ENCODE measurements at places on chromosomes 11 and 22. TPM values are rescaled to one million over a fixed set of nuclear protein-coding genes. Genes with fewer than 3 reads are reported as not detected.
A peak's percentile ranks its signal among the peaks of the same experiment; 100 is the strongest.

DNA sequence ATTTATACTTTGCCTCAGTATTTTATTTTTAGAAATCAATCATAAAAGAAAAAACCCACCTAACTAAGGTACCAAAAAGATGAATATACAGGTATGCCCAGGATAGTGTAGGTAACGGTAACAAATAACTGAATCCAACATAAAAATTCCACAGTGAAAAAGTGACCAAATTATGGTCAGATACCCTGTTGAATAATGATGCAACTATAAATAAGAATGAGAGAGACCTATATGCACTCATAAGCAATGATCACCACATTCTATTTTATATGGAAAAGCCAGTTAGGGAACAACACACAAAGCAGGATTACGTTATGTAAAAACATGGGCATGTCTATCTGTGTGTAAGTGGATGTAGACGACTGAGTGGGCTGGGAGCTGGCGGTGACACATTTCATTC lies 7.0 kb upstream of the ZNF74 start:
- no peak for DNase-seq

DNA sequence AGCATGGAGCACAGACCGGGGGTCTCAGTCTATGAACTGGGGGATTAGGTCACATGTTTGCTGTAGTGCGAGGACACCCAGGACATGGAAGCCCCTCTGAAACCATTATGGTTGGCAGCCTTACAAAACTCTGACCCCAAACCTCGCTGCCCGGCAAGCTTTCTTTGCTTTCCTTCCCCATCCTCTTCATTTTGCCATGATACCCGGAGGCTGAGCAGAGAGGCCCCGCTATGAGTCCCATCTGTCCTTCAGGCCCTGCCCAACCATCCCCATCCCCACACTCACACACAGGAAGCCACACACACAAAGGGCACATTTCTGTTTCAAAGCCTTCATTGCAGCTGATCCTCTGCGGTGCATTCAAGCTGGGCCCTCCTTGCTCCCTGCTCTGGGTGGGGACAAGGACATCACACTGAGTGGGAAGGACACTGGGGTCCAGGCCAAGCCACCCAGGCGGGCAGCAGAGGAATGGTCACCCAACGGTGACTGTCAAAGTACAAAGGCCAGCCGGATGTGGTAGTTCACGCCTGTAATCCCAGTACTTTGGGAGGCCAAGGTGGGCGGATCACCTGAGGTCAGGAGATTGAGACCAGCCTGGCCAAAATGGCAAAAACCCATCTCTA lies 176.5 kb downstream of the CTTN start:
- no peak for DNase-seq

Gene ZNF280B
- 1.9 TPM for total RNA-seq

Gene DEFB131B
- total RNA-seq, result not detected

DNA sequence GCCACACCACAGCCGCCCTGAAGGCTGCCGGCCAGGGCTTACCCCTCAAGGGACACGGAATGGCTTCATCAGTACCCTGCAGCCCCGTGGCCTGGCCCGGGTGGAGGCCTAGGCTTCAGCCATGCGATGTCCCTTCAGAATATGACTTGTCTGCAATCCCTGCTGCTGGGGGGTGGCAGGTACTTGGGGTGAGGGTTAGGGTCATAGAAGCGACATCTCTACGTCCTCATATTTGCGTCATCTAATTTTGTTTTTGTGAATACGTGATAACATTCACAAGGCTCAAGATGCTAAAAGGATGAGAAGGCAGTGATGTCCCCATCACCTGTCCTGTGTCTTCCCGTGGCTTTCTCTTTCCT lies 6.4 kb downstream of the CCND1 start:
- no peak for DNase-seq

Gene OOSP2
- not detected for total RNA-seq

- DNase-seq, result no peak
Measured at GRCh38 chr22:19843857-19844376, 10.8 kb downstream of the GNB1L start.

Gene HOATZ
- total RNA-seq, result not detected

DNA sequence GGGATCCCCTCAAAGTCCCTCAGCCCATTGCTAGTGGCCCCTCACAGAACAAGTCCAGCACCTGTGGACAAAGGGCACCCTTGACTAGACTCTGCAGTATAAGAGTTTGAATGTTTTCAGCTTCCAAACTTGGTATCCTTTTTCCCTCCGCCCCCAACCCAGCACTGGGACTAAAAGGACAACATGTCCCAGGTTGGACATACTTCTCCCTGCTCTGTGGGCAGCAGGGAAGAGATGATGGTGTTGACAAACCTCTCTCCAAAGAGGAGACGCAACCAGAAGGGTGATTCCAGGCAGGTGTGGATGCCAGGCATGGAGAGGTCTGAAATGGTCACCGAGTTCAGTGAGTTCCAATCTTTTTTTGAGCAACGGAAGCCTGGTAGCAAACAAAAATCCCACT lies 4.5 kb upstream of the MYOD1 start:
- no peak for DNase-seq

DNA sequence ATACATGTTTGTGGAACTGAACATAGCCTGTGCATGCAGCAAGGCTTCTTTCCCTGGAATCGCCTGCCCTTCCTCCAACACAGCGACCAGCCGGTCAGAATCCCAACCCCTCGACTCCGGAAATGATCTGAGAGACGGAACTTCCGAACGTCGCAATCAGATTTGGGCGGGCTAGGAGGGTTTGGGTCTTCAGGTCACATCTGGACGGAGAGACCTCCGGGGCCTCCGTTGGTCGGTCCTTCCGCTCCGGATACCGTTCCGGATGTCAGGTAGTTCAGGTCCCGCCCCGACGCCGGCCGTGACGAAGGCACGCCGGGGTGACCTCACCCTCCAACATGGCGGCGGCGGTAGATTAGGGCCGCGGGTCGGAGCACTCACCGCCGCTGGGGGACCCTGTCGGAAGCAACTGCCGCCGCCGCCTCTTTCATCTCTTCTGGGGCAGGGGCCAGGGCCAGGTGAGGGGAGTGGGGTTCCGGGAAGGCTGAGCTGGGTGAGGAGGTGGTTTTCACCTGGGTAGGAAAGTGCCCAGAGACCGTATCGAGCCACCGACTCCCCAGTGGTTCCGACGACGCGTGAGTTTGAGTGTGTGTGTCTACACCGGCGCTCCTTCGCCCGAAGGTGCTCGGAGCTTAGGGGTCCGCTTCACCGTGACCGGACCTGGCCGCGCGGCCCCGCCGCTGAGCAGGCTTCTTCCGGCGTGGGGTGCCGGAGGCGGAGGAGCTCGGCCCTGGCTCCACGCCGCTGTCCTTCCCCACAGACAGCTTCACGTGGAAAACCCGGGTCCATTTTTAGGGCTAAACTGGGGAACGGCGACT lies at the start of gene BCL2L13:
Gene BCL2L13, plus strand, starts transcription at position 326 of the 815 bp plus-strand sequence. CDS start 16,955 bp downstream, outside the sequence.
- peak; percentile 85 for DNase-seq

GRCh38 chr11:67284811-67285540 lies 4.1 kb upstream of the ANKRD13D start:
- no peak for DNase-seq

- no peak for DNase-seq
Measured at GRCh38 chr22:17243524-17243923, 24.3 kb upstream of the ADA2 start.

DNA sequence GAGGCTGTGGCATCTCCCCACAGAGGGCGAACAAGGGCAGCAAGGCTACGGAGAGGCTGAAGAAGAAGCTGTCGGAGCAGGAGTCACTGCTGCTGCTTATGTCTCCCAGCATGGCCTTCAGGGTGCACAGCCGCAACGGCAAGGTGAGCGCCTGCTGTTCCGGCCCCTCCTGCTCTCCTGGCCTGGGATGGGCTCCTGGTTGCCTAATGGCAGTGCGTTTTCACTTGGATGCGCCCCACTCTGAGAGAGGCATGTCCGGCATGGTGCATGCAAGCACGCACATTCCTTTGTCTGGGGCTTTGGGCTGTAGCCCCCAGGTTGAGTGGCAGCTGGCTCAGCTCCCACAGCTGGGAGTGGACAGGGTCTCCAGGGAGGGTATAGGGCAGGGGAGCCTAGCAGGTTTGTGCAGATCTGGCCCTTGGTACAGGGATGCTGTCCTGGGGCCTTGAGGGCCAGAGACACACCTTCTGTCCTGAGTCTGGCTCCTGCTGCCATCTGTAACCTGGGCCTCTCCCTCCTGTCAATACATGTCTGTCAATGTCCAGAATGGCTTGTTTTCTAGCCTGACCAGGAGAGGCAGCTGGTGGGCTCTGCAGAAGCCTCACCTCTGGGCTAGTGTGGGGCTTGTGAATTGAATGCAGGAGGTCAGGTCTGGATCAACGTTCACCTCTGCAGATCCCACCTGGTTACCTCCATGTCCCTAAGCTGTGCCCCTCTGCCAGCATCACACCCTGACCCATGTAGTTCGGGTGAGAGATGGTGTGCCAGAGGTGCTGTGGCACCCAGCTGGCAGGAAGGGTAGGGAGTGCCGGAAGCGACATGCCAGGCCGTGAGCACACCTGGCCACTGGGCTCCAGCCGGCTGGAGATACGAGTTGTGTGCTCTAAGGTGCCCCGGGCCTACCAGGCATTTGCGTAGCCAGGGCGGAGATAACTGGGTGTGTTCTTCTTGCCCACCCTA lies 107.1 kb downstream of the BCR start:
- no peak for DNase-seq

GRCh38 chr11:75313513-75314272 lies 37.8 kb downstream of the ARRB1 start:
- peak; percentile 26 for DNase-seq

GRCh38 chr22:19466126-19466716 lies 12.8 kb downstream of the UFD1 start:
- DNase-seq, result no peak

Gene POLR2F
- total RNA-seq, result 37.9 TPM

GRCh38 chr11:2376751-2377451 lies at the start of gene CD81:
Gene CD81, plus strand, starts transcription at chr11:2377310. Its CDS starts 240 bp downstream, at chr11:2377550.
- no peak for DNase-seq

DNA sequence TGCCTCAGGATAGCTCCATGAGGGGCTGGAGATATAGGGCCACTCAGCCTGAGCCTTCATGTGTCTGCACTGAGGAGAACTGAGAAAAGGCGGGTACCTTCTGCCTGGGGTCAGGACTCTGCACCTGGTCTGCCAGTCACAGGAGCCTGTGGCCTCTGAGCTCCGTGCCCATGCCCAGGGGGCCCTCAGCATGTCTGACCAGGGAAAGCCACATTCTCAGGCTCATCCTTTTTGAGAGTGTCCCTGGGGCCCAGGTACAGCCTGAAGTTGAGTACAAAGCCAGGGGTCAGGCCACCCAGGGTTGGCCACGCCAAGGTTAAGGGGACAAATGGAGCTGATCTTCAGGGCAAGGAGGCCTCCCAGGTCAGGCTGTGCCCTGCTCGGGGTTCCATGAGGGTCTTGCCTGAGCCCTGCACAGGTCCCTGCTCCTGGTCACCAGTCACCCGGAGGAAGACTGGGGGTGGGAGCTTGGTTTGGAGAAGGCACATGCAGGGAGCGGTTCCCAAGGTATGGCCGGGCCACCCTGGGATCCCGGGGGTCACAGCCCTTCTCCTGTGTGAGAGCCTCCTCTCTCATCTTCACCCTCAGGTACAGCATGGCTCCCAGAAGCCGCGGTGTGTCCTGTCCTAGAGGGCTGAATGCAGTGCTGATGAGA lies 6.0 kb downstream of the DENND6B start:
- no peak for DNase-seq

DNA sequence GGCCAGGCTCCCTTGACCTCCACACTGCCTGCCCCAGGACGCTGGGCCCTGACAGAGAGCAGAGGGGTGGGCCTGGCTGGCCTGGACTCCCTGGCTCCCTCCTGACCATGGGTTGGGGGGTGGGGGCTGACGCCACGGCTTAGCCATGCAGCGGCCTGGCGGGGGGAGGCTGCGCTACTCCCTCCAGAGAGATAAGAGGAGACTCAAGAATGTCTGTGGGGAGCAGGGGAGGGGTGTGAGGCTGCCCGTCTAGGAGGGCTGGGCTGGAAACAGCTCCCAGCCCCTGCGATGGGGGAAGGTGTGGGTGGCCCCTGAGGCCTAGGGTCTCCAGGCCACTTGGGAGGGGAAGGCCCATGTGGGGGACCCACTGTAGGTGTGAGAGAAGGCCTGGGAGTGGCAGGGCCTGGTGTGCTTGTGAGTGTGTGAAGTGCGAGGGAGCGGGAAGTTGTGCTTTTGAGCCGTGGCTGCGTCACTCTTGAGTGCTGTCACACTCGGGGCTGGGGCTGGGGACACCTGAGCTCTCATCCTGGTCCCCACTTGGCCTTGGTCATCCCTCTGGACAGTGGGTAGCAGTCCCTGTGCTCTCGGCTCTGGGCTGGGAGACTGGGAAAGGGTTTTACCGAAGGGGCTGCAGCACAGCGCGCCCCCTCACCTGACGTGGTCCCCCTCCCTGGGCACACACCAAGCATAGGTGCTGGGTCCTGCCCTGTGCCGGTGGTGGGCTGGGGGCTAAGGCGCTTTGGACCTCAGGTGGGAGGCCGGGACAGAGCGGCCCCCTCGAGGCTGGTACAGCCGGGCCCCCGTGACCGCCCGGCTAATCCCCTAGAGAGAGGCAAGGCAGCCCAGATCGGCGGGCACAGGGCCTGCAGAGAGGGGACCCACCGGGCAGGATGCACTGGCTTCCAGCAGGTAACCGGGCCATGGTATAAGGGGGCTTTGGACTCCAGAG lies 2.4 kb downstream of the MYRF start:
- no peak for DNase-seq

Gene UBTFL1
- not detected for total RNA-seq

DNA sequence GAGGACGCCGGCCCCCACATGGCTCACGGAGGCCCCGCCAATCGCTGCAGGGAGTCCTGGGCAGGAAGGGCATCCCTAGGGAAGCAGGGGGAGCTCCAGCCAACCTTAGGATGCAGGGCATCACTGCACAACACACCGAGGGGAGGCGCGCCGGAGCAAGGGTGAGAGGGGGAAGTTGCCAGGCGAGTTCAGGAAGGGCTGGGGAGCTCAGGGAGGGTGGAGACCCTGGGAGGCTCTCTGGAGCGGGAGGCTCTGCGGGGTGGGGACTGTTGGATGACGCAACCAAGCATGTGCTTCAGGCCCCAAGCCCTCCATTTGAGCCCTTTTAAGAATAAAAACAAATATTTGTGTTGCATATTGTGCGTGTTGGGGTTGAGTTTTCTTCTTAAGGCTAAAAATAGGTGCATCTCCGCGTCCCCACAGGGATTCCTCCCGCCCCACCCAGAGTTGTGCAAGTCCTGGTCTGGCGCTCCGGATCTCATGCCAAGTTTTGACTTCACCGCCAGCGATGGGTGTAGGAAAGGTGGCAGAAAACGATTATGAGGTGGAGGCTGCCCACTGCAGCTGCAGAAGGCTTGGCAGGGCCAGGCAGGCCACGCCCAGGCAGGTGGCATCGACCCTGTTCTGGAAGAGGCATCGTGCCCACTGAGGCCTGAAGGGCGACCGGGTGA lies 65.2 kb downstream of the WNT7B start:
- peak; percentile 45 for DNase-seq

DNA sequence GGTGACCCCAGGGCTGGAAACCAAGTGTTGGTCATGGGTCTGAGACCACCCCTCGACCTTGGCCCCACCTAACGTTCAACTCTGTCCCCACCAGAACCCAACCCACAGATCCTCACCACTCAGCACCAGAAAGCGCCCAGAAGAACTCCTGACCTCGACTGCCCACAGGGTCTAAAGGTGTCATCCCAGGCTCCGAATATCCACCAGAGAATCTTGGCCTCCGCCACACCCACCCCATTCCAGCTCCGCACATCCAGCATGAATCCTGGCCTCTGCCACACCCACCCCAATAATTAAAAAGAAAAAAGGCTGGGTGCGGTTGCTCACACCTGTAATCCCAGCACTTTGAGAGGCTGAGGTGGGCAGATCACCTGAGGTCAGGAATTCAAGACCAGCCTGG lies 1.3 kb downstream of the CERK start:
- no peak for DNase-seq

Gene GSTT2
- total RNA-seq, result not detected

GRCh38 chr11:109858152-109858551 lies 235.0 kb upstream of the ZC3H12C start:
- no peak for DNase-seq

- peak; percentile 37 for DNase-seq
Measured at GRCh38 chr22:24429411-24430365, 2.3 kb downstream of the ADORA2A start.

GRCh38 chr11:6727971-6728760 lies 43.6 kb downstream of the OR2AG2 start:
- no peak for DNase-seq
